ENCODE measurements at places on chromosomes 11 and 22.

DNA sequence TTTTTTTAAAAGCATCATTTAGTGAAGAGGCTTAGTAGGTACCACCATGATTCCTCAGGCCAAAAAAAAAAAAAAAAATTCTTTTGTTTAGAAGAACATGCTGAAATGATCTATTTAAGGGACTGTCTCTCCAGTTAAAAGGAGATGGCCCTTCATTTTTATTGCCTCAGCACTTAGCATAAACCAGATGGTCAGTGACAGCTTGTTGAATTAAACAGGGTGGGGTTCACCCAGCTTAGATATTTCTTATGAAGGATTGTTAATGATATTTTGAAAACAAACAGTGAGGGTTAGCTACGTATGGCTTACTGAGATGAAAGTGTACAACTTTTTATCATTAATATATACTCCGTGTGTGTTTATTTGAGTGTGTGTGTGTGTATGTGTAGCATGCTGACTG is 203.7 kb downstream of the FAM181B start:
- DNase-seq, result no peak

GRCh38 chr11:105202844-105203548 is 63.4 kb upstream of the CARD18 start:
- DNase-seq, result no peak

DNA sequence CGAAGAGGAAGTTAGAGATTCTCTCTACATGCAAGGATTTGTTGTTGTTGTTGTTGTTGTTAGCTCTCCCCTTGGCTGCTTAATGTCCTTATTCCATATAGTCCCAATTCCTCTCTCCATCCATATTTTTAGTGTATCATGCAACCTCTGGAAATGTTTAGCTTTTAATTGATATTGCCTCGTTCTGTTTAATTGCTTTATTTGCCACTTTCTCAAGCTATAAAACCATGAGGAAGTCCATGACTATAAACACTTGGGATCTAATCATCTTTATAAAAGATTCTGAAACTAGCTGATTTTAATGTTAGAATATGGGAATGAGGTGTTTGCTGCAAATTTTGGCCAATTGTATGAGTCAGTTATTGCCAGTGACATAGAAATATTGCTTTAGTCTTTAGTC is 5.5 kb upstream of the OR9G1 start:
- DNase-seq, result no peak

DNA sequence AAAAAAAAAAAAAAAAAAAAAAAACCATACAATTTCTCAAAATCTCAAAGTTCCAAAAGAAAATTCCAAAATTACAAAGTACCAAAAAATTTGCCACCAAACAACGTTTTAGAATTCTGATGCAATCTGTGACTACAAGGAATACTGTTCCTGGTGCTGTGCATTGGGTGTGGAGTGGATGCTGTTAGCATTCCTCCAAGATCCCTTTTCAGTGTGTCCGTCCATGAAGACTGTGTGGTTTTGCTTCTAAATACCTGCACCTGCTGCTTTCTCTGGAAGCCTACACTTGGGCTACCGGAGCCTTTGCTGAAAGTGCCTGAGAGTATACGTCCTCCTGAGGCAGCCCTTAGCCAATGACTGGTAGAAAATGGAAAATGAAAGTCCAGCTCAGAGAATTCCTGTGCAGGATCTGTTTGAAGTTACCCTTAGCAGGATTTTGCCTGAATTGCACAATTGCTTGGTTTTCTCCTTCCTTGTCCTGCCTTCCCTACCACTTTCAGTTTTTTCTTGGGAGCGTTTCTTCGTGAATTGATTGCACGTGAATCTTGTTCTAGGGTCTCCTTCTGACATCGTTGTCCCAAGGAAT is 140.8 kb downstream of the TRPC6 start:
- no peak for DNase-seq
